ENCODE measurements at places on chromosomes 12 and 14.

DNA sequence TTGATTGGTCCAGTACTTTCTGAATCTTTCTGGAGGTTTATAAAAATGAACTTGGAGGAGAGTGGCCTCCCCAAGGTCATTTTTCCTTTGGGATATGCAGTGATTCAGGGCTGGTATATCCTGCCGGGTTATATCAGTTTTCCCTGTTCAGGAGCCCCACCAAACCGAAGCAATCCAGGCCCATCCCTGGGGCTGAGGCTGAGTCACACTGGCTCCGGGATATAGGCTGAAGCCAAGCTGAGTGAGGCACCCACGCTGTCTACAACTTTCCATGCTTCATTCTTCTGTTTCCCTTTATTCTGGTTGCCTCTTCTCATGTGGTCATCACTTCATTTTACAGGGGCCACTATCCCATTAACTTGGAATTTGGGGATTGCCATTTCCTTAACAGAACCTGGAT, 3.4 kb downstream of the SSPN start:
- DNase-seq, result no peak

DNA sequence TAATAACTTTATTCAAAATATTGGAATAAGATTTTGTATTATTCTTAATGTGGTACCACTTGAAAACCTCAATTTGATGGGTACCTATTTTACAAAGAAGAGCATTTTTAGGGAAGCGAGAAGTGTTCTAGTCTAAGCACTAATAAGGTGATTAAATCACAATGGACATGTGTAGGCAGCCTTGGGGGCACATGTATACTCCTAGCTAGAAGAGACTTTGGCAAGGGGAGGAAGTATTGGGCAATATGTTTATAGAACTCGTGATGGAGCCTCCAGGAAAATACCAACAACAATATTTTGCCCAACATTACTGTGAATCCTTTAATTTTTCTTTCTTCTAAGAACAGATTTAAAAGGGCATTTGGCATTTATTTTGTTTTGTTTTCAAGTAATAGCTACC, 280.3 kb downstream of the ADAMTS20 start:
- DNase-seq, result no peak

GRCh38 chr14:36069535-36069900, 107.0 kb downstream of the PTCSC3 start:
- no peak for DNase-seq

GRCh38 chr14:89444044-89444443, 27.0 kb upstream of the FOXN3 start:
- DNase-seq, result no peak

DNA sequence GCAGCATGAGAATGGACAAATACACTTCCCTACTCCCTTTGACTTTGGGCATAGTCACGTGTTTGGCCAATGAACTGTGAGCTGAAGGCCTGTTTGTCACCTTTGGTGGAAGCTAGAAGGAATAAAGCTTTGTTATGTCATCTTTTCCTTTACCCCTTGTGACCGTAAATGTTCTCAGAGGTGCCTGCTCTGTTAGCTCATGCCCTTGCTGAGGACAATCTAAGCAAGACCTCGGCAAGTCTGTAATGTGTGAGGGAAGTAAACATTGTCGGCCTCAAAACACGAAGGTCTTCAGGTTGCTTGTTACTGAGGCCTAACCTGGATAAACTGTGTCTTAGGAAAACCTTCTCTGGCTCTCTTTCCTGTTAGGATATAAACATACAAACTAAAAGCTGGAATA, 354.2 kb downstream of the TMEM132D start:
- DNase-seq, result no peak

GRCh38 chr14:26741711-26742212, 143.9 kb upstream of the NOVA1 start:
- no peak for DNase-seq

DNA sequence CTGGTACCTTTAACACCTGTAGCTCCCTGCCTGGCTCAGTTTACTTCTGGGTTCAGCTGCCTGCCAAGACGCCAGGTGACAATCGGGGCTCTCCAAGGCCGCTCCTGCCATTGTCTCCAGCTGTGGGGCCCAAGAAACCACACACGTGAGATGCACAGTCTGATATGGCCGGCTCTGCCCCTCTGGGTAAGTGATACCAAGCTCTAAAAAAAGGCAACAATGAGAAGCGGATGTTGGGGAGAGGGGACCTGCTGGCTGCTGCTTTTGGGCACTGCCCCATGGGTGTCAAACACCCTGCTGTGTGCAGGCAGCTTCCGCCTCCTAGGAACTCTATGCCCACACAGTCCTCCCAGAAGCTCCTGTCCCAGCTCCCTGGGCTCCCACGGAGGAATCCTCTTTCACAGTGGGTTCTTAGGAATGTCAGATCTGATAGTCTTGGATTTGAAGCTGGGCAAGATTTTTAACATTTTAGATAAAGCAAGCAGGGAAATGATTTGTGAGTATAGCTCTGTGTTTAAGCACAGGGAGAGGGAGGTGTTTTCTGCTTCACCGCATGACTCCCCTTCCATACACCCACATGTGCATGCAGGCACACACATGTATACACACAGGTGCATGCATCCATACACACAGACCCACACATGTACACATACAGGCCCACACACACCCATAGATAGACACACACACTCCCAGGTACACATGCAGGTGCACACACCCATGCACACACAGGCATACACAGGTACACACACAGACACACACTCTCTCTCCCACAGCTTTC, 1135.8 kb downstream of the BCL11B start:
- DNase-seq, result no peak

DNA sequence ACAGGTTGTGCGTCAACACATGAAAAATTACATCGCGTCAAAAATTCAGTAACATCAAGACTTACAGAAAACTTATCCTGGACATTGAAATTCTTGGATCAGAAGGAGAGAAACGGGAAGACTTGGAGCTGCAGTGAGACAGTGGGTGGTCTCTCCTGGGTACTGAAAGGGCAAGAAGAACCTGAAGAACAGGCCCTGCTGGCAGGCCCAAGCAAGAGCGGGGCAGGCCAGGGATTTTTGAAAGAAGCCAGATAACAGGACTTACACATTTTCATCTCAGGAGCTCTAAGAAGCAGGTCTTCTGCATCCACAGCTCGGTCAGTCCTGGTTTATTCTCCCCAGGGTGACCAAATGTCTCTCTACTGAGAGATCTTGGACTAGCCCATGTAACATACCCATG, 466.5 kb upstream of the SOX5 start:
- DNase-seq, result no peak

DNA sequence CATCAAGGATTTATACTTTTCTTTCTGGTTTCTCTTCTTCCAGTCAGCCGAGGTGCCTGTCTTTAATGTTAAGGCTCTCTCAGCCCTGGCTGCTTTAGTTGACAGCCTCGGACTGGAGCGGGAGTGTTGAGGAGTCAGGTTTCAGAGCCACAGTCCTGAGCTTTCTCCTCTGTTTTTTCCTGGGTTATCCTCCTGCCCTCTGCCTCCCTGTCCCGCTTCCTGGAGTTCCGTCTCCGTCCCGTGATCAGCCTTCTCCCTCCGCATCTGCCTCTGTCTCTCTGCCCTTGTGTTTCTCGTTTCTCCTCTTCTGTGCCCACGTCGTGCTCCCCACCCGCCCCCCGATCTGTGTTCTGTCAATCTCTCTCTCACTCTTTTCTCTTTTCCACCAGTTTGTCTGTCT, 33.0 kb downstream of the IQSEC3 start:
- DNase-seq, result no peak

DNA sequence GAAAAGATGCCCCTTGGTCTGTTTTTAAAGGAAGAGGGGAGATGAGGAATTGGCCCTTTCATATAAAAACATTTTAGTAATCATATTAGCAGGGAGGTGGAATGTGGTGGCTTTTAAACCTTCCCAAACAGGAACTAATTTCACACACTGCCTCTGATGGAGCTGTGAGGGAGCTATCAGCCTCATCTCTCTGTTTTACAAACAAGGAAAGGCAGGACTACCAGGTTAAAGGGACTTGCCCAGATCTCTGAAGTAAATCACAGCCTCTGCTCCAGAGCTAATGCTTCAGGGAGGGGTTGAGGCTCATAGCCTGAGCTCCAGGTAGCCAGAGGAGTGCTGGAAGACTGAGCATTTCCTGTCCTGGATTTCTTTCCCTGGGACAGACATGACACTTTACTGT, 1.1 kb upstream of the BMP4 start:
- no peak for DNase-seq

DNA sequence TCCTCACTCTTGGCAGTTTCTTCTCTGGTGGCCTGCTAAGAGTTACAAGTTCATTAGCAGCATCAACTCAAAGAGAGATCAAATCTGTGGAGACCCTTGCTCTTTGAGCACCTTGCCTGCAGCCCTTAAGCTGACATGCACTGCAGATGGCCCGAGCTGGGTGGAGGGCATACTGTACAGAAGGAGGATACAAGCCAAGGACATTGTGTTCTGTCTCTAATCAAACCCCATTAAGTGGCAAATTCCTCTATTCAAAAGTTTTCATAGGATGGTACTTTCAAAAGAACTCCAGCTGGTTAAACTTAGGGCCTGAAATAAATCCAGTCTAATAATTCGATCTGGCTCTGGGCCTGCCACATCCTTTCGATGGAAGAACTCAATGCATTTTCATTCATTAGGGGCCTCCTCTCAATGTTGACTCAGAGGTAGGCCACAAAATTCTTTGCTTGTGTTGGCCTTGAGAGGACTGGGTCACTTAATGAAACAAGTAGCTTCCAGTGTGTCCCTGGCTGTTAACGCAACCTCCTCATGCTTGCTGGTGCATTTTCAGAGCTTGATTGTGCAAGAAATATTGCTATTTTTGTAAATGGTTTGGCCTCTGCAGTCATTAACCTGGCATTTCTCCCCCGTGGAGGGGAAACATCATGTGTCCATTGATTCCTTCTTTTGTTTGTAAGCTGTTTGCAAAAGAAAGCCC, 318.2 kb downstream of the NUAK1 start:
- DNase-seq, result no peak

DNA sequence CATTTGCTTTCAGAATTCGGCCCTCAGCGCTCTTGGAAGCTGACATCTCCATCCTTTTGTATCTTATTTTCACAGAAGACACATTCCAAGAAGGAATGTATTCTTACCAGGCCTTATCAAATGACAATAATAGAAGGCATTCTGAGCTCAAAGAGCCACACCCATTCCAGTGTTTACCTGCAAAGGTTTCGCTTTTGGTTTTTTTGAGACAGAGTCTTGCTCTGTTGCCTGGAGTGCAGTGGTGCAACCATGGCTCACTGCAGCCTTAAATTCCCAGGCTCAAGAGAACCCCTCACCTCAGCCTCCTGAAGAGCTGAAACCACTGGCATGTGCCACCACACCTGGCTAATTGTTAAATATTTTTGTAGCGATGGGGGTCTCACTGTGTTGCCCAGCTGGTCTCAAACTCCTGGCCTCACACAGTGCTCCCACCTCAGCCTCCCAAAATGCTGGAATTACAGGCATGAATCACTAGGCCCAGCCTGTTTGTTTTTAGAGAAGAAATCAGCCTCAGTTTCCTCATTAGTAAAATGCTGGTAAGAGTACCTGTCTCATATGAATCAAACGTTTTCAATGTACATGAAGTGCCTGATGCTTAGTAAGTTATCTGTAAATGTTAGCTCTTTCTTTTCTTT, 69.2 kb downstream of the SLC6A12 start:
- no peak for DNase-seq

GRCh38 chr14:82070040-82070439, 536.4 kb upstream of the SEL1L start:
- DNase-seq, result no peak

DNA sequence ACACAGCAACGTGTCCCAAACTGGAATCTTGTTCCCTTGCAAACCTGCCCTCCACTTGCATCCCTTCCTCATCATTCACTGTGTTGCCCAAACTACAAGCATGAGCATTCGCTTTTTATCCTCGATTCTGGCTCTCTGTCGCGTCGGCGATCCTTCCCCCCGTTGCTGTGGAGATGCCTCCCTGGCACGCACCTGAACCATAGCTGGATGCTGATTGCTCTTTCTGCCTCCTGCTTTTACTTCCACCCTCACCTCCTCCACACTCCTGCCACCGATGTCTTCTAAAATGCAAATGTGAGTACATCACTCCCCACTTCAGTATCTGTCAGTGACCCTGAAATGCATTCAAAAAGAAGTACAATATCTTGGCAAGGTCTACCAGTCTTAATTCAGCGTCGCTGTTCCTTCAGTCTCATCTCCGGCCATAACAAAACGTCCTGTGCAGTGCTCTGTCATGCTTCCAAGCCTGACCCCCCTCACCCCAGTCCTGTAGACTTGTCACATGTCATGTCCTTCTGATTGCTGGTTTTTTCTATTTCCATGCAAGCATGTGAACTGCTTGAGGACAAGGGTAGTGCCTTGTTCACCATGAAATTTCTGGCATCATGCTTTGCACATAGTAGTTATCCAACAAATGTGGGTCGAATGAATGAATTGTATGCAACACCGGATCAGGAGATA, 2.5 kb upstream of the PPP2R5C start:
- no peak for DNase-seq

DNA sequence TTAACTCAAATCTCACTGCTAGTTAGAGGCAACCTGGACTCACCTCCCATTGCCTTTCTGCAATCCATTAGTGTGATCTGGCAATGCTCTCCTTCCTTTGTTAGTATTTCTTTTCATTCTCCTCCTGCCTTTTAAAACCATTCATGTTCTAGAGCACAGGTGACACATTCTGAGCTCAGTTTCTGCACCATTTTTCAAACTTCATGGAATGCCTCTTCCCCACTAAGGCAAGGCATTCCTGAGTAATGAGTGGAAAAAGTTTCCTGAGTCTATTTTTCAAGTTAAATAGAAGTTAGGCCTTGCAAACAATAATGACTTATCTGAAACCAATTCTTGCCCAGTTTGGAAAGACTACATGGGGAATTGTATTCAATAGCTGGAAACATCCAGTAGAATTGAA, 1001.8 kb downstream of the BCL11B start:
- no peak for DNase-seq

DNA sequence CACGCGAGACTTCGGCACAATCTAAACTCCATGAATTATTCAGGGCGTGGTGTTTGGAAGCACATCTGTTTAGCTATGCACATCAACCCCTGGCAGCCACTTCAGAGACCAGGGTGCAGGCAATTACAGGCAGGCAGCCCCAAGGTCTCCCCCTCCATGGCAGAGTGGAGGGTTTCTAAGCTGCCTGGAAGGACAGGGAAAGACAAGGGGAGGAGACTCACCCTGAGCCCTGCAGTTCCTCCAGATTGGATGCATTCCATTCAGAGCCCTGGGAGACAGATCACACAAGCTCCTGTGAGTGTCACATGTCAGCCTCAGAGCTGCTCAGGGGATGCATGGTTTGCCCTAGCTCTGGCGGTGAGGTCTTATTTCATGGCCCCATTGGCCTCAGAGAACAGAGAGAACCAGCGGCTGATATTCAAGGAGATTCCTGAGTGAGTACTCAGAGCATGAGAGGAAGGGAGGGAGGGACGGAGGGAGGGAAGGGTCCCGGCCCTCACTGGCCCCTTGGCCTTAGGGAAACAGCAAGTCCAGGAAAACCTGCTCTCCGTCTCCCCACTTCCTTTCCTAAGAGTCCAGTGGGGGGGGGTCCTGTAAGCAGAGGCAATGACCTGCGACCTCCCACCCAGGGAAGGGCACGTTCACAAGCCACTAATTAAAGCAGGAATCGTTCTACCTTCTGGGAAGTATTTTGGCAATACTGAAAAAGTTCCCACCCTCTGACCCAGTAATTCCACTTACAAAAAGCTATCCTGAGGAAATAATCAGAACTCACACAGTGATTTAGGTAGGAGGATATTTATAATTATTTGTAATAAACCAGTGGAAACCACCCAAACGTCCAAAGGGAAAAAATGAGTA, 55.1 kb downstream of the SSH1 start:
- no peak for DNase-seq

Measured in stimulated activated CD8-positive, alpha-beta memory T cell treated with anti-CD3 and anti-CD28 coated beads, Interleukin-7, amount 100 ng/mL, for 1 hour (primary cell).